CD4-positive, alpha-beta T cell treated with Interleukin-4 for 4 hours (primary cell): ENCODE measurements at places on chromosomes 3 and 15.

GRCh38 chr15:81054236-81054635 lies 53.5 kb downstream of the TLNRD1 start:
- DNase-seq = no peak

DNA sequence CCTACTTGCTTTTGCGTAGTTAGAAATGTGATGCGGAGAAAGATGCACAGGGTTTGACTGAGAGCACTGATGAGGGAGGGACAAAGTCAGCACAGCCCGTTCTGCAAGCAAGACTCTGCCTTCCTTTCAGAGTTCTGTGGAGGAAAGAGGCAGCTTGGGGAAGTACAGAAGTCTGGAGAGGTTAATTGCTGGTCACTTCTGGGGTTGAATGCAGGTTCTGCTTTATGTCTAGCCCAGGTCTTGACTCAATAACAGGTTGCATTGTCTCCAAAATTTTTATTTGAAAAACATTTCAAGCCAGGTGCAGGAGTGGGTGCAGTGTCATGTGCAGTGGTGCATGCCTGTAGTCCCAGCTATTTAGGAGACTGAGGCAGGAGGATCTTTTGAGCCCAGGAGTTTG lies 461.7 kb downstream of the NR2F2 start:
- no peak for DNase-seq

DNA sequence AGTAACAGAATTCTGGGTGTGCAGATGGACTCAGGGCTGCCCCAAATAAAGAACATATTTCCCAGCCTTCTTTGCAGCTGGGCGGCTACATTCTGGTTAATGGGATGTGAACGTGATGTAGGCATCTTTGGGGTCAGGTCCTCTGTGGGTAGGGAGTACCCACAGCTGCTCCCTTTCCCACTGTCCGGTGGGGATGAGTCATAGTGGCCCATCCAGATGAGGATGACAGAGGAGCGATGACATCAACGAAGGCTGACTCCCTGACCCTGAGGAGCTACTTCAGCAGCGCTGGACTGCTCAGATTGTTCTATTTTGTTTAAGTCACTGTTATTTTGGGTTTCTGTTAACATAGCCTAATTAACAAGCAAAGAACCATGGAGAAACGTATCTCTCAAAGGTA lies 38.0 kb downstream of the SRPRB start:
- DNase-seq = no peak

- DNase-seq = no peak
Measured at GRCh38 chr3:55524565-55525244, 37.6 kb upstream of the WNT5A start.

GRCh38 chr15:39251413-39252133 lies 329.3 kb upstream of the THBS1 start:
- no peak for DNase-seq

- DNase-seq = no peak
Measured at GRCh38 chr3:148535001-148535400, 162.7 kb upstream of the AGTR1 start.

DNA sequence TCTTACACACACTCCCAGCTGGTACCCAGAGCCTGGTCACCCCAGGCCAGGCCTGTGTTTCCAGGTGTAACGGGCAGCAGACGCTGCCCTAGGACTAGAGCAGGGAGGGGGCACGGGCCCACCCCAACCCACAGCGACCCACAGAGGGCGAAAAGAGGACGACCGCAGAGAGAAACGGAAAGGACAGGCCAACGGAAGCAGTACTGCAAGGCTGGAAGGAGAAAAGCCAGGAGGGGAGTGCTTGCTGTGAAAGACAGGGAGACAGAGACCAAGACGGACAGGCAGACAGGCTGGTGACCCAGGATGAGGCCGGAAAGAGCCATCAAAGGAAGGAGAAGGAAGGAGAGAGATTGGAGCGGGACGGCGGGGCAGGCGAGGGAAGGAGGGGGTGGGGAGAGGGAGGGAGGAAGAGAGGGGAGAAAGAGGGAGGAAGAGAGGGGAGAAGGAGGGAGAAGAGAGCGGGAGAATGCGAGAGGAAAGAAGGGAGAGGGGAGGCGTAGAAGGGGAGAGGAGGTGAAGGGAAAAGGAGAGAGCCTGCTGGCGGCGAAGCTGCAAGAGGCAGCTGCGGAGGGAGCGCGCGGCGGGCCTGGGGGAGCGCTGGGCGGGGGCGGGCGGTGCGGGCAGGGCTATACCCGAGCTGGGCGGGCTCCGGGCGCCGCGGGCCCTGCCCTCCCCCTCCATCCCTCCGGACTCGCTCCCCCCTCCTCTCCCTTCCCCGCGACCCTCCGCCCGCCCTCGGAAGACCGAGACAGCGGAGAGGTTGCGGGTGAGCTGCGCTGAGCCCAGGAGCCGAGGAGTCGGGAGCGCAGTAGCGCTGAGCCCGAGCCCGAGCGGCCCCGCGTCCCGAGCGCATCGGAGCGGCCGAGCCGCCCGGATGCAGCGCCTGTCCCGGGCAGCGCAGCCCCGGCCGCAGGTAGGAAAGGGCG lies at the start of gene SLC6A1:
TSS of gene SLC6A1 (plus strand) at position 732 of the 926 bp plus-strand sequence. CDS start 24,464 bp downstream, outside the sequence.
- no peak for DNase-seq

DNA sequence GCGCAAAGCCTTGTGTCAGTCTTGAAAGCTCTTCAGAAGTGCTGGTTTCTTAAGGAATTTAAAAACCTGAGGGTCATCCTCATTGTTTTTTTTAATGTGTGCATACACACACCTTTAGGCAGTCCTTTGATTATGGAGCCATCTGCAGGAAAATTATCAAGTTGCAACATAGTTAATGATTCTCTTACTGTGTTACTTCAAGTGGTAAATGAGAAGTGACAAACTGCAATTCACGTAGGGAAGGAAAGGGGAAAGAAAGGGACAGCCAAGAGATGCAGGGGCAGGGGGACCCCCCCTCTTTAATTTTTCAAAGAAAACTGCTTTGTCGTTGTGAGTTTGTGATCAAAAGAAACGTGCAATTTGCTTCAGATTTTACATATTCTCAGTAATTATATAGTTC lies 162.4 kb upstream of the CGNL1 start:
- DNase-seq = peak; percentile 21

DNA sequence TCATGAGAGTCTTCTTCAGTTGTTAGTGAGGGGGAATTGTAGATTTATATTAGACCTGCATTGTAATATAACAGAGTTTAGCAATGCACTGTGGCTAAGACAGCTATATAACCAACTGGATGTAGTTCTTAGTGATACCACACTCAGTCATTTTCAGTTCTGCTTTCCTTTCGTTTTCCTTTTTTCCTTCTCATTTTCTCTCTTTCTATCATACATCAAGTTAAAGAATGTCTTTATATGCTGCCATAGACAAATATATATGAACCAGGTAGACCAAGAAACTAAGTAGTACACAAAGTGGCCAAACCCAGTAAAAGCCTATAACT lies 43.7 kb upstream of the CD47 start:
- no peak for DNase-seq

GRCh38 chr3:43670635-43671522 lies 19.9 kb upstream of the ABHD5 start:
- DNase-seq = no peak

DNA sequence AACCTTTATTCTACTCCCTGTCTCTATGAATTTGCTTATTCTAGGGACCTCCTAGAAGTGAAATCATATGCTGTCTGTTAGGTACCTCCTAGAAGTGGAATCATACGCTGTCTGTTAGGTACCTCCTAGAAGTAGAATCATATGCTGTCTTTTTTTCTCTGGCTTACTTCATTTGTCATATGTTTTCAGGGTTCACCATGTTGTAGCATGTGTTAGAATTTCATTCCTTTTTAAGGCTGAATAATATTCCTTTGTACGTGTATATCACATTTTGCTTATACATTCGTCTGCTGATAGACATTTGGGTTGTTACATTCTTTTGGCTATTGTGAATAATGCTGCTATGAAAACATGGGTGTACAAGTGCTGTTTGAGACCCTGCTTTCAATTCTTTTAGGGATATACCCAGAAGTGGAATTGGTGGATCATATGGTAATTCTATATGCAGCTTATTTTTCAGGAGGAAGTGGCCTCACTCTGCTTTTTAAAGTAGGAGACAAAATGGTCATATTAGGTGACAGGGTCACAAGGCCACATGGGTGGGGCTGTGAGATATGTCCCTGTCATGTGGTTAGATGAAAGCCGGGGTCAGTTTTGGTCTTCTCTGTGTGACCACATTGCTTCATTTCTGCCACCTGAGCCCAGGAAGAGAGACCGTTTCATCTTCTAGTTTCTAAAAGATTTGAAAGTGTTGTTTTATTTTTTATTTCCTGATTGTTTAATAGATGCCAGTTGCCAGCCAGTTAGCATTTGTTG lies 76.7 kb downstream of the FLNB start:
- no peak for DNase-seq

DNA sequence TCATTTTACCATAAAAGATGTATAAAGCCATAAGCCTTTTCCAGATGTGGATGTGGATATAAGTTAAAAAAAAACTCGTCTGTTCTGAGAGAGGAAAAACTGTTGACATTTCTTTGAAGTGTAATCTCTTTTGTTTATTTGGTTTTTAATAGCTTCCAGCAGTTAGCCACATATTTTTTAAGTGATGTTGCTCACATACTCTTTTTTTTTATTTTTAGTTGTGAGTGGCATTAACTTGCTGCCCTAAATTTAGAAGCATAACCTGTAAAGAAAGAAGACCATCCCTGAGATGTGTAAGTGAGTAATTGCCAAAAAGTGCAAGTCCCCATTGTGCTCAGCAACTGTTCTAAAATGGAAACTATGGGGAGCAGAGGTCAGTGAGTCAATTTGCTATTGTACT lies 415.9 kb upstream of the MDFIC2 start:
- DNase-seq = no peak

DNA sequence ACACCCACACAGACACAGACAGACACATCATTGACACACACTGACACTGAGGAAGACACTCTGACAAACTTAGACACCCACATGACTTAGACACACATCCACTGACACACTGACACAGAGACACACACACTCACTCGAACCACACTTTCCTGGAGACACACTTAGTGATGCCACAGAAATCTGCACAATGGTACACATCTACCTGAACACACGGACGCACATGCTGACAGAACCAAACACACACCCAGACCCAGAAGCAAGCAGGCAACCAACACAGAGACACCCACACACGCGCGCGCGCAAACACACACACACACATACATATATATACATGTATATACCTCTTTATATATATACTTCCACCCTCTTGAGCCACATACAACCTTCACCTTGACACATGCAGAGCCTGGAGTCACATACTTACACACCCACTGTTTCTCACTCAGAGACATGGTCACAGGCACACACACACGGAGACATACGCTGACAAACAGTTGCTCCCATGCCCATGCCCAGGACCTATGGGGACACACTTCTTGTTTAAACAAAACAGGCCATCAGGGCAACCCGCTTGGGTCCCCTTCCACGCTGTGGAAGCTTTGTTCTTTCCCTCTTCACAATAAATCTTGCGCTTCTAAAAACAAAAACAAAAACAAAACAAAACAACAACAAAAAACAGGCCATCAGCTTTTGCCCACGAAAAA lies 913 bp upstream of the SCN5A start:
- no peak for DNase-seq

DNA sequence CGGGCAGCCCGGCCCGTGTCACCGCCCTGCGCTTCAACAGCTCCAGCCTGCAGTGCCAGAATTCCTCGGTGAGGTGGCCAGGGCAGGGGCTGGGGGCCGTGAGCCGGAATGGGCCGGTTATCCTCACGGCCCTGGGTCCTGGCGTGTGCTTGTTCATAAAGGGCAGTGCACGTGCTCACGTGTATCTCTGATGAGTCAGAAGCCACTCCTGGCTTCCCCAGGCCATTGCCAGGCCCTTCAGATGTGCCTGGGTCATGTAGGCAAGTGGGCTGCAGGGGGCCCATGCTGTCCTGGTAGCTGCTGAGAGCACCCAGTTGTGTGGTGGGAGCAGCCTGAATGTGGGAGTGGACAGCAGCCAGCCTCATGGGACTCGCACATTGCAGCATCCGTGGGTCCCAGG lies 29.2 kb downstream of the PLXNA1 start:
- no peak for DNase-seq

DNA sequence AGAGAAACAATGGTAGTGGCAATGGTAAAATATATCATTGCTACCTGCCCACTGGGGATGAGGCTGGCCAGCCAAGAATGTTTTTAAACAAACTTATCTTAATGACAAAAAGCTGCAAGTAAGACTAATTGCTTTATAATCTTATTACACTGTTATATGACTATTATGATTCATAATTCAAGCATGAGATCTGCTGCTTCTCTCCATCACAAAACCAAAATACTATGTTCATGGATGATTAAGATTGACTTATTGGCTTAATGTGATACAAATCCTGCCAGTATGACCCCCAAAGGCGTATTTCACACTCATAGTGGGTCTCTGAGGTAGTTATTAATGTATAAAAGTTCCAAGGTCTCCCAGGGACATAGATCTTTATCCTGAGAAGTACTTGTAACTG lies 52.6 kb downstream of the FBN1 start:
- DNase-seq = no peak

- peak; percentile 73 for DNase-seq
Measured at GRCh38 chr3:112979244-112979832, 4.4 kb upstream of the CD200R1 start.

DNA sequence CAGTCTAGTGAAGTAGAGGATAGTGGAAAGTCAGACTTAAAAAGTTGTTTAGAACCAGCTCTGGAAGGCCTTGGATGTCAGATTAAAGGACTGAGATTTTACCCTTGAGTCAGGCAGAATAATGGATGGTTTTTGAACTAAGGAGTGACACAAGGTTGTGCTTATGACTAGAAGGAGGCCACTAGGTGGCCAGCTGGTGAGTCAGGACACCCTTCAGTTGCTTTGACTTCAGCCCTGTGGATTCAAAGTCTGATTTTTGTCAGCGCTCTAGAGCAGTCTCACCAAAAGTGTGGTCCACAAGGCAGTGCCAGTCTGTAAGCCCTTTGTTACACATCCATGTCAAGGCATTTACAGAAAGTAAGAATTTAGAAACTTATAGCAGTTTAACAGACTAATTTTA lies 3.8 kb upstream of the GABPB1 start:
- DNase-seq = peak; percentile 32

DNA sequence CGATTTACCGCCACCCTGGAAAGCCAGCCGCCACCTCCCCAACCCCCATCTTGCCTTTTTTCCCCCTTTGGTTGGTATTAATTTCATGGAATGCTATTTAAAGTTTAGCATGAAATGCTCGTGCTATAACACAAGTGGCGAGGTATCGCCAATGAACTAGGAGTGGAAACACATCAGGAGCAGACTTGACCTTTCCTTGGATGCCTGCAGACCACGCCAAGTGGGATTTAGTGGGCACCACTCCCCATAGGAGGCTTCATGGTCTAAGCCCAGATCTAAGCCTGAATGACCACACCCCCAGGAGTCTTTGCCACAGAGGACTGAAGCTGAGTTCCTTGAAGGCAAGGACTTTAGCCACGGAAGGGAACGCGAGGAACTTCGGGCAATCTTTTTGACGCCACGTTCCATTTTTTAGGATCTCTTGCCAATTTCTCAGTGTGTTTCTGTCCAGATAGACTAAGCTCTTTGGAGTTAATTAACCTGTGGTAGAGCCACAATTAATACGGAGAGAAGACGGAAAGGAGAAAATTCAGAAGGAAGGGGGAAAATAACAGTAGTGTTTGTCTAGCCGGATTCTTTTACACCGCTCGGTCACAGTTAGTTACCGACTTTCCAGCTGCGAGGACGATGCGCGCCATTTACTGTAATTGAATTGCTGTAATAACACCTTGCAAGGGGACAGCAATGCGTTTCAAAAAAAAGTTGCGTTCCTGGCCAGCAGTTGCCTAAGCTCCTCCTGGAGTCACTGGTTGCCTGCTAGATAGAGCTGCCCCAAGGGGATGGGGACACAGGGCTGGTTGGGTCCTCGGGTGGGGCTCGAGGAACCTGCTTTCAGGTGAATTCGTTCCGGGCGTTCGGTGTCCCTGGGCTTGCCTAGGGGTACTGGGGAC lies 37.1 kb downstream of the NR2F2 start:
- DNase-seq = no peak

- no peak for DNase-seq
Measured at GRCh38 chr3:52423173-52423572, 21.7 kb downstream of the SEMA3G start.
